ENCODE measurements at places on chromosomes 11 and 22.
A peak's percentile ranks its signal among the peaks of the same experiment; 100 is the strongest.

DNA sequence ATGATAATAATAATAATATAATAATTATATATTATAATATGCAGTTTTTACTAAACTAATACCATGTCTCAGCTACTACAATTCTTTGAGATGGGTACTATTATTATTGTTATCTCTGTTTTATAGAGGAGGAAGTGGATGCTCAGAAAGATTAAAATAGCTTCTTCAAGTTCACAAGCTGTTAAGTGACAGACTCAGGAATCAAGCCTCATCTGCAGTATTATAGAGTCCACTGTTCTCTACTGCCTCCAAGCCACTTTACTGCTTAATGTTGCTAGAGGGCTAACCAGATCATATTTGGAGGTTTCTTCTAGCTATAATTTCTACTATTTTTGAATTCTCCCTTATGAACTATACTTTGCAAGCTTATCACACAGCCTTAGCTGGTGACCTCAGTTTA is 62.7 kb downstream of the CSTPP1 start:
- no peak for DNase-seq

DNA sequence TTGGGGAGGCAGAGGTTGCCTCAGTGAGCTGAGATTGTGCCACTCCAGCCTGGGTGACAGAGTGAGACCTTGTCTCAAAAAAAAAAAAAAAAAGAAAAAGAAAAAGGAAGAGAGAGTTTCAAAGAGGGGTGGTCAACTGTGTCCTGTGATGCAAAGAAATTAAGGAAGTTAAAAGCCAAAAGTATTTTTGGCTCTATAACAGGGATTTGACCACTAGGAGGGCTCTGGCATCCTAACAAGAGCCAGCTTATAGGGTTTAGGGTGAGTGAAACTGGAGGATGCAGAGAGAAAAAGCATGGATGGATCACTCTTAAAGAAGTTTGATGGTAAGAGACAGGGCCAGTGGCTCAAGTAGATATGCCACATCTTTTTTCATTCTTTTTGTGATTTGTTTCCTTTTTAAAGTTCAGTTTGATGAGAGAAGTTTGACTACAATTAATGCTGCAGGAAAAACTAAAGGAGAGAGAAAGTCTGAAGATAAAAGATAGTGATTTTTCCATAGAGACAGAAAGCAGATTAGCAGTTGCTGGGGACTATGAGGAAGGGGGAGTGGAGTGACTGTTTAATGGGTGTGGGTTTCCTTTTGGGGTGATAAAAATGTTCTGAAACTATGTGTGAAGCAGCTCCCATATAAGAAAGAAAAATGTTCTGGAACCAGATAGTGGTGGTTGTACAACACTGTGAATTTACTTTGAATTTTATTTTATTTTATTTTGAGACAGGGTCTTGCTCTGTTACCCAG is 11.1 kb upstream of the MICAL2 start:
- DNase-seq = no peak

DNA sequence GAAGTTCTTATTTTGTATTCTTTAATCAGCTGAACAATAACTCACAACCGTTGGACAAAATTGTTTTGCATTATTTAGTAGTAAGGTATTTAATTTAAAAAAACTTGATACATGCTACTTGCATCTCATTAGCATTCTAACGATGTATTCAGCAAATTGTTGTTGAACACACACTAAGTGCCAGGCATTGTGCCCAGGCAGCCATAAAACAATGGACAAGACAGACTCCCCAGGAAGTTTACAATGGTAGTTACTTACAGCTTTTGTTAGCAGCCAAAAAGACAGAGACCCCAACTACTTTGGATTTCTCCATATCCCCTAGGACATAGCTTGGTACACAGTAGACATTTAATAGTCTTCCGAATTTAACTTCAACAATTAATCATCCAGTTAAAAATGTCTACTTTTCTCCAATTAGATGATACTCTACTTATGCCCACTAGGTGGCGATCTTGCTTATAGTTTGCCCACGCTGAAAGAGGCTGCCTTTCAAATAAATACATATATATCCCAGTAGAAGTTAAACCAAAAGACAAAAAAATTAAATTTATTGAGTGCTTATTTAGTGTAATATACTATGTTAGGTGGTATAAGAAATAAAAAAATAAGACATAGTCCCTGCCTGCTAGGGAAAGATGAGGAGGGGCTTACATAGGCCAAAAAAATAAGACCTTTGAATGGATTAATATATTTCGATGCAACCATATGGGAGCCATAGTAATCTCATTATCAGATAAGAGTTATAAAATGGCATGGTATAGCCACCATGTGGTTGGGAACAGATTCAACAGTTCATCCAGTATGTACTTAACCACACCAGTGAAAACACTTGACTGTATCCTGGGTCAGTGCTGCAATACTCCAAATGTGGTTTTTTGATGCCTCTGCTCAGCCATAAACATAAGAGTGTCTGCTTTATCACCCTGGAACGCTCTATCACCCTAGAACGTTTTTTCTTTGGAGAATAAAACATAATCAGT is 2.0 kb upstream of the FJX1 start:
- DNase-seq = peak; percentile 74

DNA sequence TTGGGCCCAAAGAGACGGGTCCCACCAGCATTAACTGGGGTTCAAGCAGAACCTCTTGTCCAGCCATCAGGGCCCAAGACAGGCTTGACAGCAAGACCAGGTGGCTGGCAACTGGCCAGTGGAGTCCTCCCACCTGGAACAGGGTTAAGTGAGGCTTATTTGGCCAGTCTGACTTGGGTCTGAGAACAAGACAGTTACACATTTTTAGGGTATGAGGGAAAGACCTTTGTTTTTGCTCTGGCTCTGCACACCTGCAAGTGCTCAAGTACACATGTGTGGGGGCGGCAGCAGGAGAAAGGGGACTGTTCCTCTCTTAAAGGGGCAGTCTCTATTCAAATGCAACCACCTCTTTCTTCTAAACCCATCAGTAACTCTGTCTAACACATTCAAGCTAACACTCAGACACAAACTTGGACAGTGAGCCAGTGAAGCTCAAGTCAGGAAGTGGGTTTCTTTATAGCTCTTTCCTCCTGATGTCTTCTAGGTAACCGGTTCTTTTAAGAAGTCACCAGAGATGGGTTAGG is 116.2 kb downstream of the ETS1 start:
- no peak for DNase-seq

GRCh38 chr22:36405671-36406538 is 18.1 kb upstream of the MYH9 start:
- DNase-seq = no peak

DNA sequence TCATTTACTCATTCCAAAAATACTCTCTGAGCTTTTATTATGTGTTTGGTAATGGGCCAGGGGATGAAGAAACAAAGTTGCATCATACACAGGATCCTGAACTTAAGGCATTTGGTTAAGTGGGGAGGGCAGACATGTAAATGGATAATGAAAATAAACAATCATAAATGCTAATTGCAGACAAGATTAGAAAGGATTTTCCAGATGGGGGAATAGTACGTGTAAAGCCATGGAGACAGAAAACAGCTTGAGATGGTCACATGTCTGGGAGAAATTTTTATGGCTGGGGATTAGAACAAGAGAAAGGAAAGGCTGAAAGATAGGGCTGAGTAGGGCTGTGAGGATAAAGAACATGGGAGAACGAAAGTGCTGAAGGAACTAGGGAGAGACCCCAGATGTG is 534.3 kb upstream of the LARGE1 start:
- DNase-seq = no peak

- DNase-seq = no peak
Observed at GRCh38 chr11:13944016-13944415, 18.5 kb upstream of the SPON1 start.

DNA sequence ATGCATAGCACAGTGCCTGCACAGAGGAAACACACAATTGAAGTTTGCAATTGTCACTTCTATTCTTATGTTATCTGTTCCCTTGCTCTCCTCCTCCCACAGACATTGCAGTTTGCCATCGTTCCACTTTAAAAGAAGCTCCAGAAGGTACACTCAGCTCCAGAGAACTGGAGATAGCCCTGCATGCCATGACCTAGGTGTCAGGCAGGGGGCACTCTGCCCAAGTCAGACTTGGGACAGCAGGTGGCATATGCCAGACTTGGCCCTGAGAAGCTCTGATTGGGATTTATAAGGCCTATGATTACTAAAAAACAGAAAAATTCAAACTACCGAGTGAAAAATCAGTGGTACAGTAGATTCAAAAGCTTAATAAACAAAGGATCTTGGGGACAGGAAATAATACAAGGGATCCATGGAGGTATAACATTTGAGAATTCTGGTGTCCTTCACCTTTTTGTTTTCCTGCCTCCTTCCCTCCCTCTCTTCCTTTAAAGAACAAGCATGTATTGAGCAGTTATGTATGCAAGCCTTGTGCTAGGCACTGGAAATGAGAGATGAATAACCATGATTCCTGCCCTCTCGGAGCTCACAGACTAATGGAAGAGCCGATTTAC is 40.0 kb downstream of the TENM4 start:
- DNase-seq = peak; percentile 25

GRCh38 chr11:3834664-3835461 is 5.9 kb downstream of the RHOG start:
- peak; percentile 27 for DNase-seq

DNA sequence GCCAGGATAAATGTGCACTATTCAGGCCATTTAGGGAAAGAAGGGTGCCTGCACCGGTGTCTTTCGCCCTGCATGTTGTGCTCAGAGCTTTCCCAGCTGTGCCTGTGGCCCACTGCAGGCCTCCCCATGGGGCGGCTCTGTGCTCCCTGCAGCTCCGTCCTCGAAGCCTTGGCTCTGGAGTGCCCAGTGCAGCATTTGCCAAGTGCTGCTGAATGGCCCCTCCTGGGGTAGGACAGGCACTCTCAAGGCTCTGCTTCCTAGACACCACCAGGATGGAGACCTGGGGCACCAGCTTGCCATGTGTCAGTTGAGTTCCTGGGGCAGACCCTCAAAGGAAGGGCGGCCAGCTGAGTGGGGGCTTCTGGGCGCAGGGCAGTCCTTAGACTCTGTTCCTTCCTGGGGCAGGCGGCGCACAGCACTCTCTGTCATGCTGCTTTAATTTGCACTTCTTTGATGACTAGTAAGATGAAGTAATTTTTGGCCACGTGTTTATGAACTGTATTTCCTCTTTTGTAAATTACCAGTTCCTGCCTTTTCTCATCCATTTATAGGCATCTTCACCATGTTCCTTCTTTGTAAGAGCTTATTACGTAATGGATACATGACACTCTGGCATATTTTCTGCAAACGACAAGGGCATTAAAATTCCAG is 32.1 kb upstream of the GNB1L start:
- DNase-seq = peak; percentile 61

DNA sequence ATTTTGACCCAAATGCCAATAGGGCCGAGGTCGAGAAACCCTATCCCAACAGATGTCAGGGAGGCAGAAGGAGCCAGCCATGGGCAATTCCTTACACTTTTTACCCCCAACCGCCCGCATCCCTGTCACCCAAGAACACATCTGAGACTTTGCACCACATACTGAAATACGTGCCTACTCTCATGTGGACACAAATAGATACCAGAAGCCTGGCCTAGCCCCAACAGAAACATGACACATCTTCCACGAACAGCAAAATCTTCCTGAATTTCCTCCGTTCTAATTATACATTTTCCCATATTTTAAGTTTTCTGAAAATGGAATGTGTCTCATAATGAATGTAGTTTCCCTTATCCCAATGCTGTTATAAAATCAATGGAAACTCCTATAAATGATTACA is 64.7 kb downstream of the SLC1A2 start:
- DNase-seq = peak; percentile 38

DNA sequence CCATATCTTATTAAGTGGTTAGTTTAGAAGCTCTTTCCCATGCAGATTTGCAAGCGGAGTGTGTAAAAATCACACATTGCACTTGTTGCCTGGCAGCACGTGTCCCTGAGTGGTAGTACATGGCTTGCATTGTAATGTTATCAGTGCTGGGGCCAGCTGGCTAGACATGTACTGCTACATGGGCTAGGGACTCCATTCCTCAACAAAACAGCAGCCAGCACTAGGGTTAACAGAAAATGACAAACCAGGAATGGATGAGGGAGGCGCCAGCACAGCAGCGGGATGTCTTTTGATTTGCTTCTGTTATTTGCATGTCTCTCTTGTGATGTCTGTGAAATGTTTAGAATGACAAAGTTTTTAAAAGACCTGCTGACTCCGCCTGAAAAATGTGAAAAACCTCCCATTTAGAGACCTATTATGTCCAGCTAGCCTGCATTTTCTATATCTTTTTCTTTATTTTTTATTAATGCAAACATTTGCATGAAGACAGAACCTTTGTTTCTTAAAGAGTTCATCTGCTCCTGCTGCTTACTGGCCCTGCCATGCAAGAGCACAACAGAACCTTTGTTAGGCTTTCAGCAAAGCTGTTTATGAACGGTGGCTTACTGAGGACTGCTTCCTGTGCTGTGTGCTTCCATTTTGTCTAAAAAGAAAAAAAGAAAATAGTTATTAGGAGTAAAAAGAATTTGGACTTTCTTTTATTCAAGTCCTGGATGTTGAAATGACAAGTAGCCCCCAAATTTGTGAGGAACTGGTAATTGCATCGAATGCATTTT is 40.7 kb downstream of the CSTPP1 start:
- no peak for DNase-seq

GRCh38 chr11:40188848-40189247 is 1270.6 kb downstream of the LRRC4C start:
- DNase-seq = no peak

DNA sequence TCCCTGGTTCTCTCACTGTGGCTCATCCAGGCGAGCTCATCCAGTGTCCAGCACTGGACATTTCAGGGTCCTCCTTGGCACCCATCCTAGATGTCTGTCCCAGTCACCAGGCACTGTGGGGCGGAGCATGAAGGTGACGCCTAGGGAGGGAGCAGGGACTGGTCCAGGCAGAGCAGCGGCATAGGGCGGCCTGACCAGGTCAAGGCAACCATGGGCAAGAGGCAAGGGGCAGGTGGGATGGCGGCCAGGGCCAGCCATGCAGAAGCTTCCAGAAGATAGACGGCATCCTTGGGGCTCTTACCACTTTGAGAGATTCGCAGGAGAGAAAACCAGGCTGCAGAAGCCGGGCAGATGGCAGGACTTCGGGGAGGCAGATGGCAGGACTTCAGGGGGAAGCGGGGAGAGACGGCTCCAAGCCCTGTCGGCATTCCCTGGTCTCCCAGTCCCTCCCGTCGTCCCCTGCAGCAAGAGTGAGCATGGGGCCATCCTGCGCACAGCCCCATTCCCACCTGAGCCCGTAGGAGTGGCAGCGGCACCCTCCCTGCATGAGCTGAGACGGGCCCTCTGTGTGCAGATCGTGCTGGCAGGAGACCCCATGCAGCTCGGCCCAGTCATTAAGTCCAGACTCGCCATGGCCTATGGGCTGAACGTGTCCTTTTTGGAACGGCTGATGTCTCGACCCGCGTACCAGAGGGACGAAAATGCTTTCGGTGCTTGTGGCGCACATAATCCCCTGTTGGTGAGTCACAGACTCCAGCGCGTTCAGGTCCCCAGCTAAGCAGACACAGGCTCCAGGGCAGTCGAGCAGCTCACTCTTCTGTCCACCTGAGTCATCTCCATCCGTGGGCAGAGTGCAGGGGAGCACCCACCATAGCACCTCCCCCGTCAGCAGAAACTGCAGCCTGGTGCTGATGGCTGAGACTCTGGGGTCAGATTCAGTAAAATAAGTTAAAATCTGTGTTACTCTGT is 20.1 kb upstream of the PANX2 start:
- DNase-seq = peak; percentile 35

GRCh38 chr11:63017306-63017974 is 1.8 kb upstream of the SLC22A8 start:
- no peak for DNase-seq

GRCh38 chr11:19779740-19780139 is 67.1 kb downstream of the NAV2 start:
- DNase-seq = no peak

All from IMR-90 (cell line).